Activated CD8-positive, alpha-beta memory T cell treated with anti-CD3 and anti-CD28 coated beads, Interleukin-2, amount 50 U/mL, for 4 hours (primary cell): ENCODE measurements at places on chromosomes 3 and 15.

DNA sequence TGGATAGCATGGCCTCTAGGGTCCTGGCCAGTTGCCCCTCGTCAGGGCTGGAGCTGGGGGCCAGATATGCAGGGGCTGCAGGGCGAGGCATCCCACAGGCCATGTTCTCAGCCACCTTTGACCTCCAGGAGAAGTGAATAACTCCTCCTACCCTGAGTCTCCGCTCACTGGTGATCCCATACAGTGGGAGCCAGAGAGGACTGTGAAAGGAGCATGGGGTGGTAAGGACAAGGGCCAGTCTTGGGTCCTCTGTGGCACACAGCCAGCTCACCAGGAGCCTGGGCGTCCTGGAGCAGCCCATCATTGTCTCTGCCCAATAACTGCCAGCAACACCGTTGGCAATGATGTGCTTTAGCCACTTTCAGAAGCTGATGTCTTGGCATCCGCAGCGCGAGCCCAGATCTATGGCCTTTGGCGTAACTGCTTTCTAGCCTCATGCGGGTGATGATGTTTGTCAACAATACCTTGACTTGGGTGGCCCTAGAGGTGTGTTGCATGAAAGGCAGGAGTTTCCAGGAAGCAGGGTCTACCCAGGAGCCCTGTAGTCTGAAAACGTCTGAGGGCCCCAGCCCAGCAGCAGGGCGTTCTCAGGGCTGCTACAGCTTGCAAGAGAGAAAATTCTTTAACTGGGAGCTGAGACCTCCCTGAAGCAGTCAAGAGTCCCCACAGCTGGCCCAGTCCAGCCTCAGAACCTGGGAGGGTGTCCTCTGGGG is 61.1 kb upstream of the IQSEC1 start:
- peak; percentile 5 for DNase-seq

- no peak for DNase-seq
Measured at GRCh38 chr15:46956456-46956855, 760.8 kb upstream of the SEMA6D start.

DNA sequence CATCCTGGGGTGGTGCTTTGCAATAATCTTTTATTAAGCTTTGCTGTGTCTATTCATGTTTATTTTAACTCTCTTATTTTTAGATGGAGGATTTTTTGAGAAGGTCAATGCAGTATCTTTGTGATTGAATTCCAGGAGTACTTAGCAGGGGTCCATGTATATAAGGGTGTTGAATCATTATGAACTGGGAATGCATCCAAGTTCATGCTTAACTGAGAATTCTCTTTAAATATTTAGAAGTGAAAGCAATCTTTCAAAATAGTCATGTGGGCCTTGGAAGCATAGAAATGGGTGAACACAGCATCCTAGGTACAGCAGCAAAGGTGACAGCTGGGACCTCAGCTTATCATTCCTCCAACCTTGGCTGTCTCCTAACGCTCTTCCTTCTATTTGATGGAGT is 27.3 kb downstream of the SPTSSB start:
- no peak for DNase-seq

GRCh38 chr15:78260489-78260888 is 3.9 kb upstream of the DNAJA4 start:
- no peak for DNase-seq

DNA sequence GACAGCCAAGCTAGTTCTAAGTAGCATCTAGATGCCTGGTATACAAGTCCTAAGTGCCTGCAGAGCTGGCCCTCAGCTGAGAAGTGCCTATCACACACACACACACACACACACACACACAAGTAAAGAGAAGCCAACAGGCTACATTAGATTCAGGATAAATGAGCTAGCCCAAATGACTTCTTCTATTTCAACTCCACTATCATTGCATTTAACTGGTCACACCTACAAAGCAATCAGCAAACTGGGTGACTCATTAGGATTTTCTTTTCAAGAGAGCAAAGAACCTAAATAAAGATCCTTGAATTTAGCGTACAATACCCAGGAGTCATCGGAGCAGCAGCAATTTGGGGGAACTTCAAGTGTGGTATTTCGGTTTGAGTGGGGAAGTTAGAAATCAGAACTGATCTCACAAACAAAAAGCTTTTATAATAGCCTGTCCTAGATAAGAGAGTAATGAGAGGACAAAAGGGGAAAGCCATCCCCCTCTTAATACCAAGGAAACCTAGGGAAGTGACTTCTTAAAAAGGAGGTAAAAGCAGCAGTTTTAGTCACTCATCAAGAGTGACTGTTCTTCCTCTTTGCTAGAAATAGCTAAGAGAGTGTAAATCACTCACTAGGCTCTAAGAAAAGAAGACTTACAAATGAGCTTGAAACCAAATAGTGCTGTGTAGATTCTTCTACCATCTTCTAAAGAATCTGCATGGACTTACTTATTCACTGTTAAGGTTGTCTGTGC is 112.7 kb downstream of the TNIK start:
- no peak for DNase-seq

DNA sequence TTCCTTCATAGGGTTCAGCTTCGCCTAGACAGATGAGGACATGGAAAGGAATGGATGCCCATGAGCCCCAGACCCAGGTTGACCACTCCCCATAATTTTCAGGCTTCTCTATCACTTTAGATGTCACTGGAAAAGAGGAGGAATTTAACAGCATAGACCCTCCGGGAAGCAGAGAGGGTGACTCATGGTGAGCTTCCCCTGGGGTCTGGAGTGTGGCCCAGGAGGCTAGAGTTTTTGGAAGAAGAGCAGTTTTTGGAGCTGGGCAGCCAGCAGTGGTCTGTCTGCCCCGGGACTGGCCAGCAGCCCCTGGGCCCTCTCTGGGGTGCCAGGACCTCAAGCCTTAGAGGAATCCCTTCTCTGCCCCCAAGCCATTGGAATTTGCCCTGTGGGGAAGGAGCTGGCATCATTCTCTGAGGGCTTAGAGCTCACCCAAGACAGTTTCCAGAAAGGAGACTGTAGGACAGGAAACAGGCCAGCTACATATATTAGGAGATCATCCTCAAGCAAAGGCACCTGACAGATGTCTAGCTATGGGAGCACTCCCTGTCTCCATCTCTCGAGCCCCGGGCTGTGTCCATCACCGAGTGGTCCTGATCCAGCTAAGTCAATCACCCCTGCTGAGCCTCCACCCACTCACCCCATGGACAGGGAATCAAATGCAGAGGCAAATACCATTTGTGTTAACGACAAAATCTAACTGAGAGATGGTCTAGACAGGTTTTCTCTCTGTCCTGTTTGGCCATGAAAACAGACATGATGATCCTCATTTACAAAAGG is 67.3 kb downstream of the MEGF11 start:
- no peak for DNase-seq

- DNase-seq: no peak
Measured at GRCh38 chr15:96285729-96286254, 44.7 kb upstream of the NR2F2 start.

DNA sequence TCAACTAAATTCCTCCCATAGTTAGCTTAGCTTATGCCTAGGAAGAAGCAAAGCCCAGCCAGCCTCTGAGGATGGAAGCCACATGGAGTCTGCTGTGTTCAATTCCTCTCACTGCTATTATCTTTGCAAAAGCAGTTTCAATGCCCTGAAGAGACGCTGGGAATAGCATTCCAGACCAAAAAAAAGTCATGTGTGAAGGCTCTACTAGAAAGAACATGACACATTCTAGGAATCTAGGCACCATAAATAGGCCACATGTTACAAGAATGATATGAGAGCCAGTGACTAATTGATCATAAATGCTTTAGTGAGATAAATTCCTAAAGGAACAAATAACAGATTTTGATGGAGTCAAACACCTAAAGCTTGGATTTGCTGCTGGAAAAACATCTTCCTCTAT is 800.8 kb downstream of the TUSC7 start:
- no peak for DNase-seq

DNA sequence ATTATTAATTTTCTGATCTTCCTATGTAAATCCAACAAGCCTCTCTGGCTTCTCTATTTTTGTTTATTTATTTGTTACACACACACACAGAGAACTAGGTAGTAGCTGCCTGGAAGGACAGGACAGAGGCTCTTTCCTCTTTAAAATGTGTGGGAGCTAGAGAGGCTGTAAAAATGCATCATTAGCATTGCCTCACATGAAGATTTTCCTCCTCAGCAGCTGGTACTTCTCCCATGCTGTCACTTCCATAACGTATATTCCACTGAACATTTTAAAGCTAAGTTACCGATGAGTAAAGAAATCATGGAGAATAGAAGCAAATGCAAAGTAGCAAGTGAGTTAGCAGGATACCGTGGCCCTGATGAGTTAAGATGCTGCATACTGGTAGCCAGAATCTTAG is 63.9 kb downstream of the IMPG2 start:
- no peak for DNase-seq

GRCh38 chr3:4828279-4829030 is 150.8 kb upstream of the BHLHE40 start:
- no peak for DNase-seq

- no peak for DNase-seq
Measured at GRCh38 chr3:57052662-57053061, 7.8 kb upstream of the SPATA12 start.

- DNase-seq: no peak
Measured at GRCh38 chr15:52290329-52290728, 5.3 kb downstream of the MYO5C start.

GRCh38 chr3:30084971-30085403 is 521.4 kb upstream of the TGFBR2 start:
- no peak for DNase-seq

- no peak for DNase-seq
Measured at GRCh38 chr3:170670504-170670903, 84.6 kb upstream of the SLC7A14 start.

GRCh38 chr3:124156866-124157712 is 165.2 kb upstream of the ROPN1 start:
- DNase-seq: no peak

DNA sequence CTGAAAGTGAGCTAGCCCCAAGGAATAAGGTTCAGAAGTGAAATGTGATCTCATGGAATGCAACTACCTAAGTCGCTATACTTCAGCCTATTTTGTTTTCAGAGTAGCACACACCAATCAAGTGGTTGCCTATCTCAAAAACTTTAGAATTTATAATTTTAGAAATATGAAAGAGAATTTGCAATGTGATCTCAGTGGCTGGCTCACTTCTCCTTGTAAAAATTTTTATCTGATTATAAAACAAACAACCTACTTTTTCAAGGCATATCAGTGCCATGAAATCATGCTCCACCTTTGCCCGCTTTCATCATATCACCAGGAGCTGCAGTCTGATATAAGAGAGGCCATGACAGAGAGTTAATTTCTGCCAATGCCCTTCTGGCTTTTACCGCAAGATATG is 47.3 kb downstream of the CLDN11 start:
- DNase-seq: no peak

- DNase-seq: no peak
Measured at GRCh38 chr15:80153900-80154299, 1.1 kb downstream of the FAH start.

DNA sequence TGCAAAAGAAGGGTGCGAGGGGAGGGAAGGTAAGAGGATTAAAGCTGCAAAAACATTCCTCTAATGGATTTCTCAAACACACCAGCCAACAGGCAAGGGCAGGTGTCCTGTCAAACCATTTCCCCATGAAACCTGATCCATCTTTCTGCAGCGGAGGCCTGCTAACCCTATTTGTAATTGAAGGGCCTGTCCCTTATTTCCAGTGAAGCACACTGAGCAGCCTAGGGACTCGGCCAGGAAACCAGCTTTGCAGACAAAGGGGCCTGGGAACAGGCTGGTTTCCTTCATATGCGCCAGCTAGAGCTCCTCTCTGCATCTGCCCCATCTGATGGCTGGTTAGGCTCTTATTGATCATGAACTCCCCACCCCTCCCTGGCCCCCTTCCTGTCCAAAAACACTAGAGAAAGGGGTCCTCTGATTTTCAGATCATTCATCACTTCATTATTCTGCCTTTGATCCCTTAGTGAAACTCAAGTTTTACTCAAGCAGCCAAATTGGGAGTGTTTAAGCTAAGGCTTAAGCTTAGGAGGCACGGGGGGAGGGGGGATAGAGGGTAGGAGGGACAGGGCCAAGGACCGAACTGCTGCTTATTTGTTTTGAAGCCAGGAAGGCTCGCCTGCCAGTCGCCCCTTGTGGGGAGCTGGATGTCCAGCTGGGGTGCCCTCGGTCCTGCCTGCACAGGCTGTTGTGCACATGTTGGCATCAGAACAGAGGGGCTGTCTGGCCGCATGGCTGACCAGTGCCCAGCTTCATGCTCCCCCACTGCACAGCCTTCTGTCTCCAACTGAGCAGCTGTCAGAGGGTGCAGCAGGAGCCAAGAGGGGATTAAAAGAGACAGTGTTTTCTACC is 53.1 kb downstream of the BOC start:
- no peak for DNase-seq

- DNase-seq: no peak
Measured at GRCh38 chr15:95394186-95395067, 936.1 kb upstream of the NR2F2 start.

DNA sequence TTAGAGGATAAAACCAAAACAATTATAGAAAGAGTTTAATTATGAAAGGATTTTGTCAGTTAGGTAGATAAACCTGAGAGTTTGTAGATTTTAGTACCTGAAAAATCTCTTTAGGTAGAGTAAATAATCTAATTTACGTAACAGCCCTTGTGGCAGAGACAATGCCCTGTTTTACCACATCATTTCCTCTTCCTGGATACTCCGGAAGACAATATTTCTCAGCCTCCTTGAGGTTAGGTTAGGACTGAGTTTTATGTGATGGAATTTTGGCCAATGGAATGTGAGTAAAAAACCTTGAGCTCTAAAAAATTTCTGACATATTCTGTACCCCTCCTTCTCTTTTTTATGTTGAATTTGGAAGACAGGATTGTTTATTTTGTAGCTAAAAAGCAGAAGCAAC is 50.7 kb upstream of the TPRG1 start:
- no peak for DNase-seq

DNA sequence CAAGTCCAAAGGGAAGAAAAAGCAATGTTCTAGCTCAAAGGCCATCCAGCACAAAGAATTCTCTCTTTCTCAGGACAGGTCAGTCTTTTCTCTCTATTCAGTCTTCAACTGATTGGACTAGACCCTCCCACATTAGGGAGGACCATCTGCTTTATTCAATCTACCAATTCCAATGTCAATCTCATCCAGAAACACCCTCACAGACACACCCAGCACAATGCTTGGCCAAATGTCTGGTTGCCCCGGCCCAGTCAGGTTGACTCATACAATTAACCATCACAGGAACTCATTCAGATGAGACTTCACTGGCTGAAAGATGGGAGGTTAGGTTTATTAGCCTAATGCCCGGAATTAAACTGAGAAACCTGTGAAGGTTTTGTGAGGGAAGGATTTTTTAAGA is 32.4 kb downstream of the ACAN start:
- DNase-seq: no peak

GRCh38 chr3:51374456-51374855 is 10.6 kb upstream of the MANF start:
- no peak for DNase-seq

GRCh38 chr15:66284271-66284670 is 9.1 kb upstream of the DIS3L start:
- DNase-seq: no peak

- no peak for DNase-seq
Measured at GRCh38 chr15:30921106-30921505, 17.4 kb downstream of the FAN1 start.

- no peak for DNase-seq
Measured at GRCh38 chr3:41502023-41502422, 302.7 kb downstream of the CTNNB1 start.

GRCh38 chr3:6120786-6121185 is 740.1 kb upstream of the GRM7 start:
- DNase-seq: no peak

GRCh38 chr3:87004883-87005282 is 13.9 kb upstream of the VGLL3 start:
- DNase-seq: no peak

- no peak for DNase-seq
Measured at GRCh38 chr15:31265090-31265870, 61.4 kb upstream of the KLF13 start.

- DNase-seq: no peak
Measured at GRCh38 chr3:178450476-178450875, 85.8 kb upstream of the KCNMB2 start.
